ENCODE measurements at places on chromosomes 13 and 19.

DNA sequence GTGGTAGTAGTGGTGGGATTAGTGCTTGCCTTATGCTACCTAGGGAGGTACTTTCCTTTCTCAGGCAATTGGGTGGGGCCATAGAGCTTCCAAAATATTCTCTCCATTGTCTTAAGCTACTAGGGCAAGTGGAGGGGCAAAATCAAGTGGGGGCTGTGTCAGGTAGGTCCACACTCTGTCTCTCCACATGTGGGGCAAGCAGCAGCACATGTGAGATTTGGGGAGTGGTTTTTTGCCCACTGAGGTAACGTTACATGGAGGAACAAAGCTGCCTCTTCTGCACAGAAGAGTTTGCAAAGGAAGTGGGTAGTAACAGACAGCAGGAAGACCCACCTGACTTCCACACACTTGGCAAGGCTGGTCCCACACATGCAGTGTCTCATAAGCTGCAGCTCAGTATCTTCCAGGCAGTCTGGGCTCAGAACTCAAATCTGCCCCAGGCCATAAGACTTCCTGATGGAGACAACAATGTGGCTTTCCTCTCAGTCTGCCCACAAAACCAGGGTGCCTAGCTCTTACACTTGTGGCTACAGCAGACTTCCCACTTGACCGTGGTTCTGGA is 1581.5 kb upstream of the PCDH20 start:
- DNase-seq, result no peak

DNA sequence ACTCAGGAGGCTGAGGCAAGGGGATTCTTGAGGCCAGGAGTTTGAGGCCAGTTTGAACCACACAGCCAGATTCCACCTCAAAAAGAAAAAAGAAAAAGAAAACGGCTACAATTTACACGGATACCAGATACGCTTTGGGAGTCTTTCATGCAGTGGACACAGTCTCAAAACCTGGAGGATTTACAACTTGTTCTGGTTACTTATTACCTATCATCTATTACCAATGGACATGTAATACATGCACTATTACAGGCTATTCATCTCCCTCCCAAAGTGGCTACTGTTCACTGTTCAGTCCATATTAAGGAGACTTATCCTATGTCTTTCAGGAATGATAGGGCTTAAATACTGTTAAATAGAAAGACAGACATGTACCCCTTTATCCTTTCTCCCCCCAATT is 33.3 kb downstream of the ZNF823 start:
- no peak for DNase-seq

DNA sequence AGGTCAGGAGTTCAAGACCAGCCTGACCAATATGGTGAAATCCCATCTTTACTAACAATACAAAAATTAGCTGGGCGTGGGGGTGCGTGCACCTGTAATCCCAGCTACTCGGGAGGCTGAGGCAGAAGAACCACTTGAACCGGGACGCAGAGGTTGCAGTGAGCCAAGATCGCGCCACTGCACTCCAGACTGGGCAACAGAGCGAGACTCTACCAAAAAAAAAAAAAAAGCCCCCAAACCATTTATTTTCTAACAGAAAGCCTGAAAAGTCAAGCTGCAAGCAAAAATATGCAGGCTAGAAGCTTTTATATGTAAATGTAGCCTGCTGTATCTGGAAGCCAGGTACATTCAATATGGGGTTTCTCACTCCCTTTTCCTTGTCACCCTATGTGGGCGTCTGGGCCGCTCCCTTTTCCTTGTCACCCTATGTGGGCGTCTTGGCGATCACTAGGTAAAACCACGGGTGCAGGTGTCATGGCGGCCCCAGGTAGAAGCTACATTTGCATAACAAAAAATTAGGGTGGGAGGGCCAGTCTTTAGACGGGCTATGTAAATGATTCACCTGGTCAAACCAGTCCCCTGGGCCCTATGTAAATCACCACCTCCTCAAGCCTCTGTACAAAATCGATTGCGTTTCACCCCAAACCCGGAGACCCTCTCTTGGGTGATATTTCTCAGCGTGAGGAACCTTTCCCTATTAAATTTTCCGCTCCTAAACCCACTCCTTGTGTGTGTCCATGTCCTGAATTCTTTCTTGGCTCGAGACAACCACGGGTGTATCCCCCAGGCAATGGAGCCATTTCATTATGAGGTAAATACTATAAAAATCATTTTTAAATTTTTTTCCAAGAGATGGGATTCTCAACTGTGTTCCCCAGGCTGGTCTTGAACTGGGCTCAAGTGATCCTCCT is 2.1 kb downstream of the TRIM13 start:
- DNase-seq, result no peak

- DNase-seq, result no peak
These were observed 113.2 kb downstream of the HSPH1 start for GRCh38 chr13:31048521-31048920.

DNA sequence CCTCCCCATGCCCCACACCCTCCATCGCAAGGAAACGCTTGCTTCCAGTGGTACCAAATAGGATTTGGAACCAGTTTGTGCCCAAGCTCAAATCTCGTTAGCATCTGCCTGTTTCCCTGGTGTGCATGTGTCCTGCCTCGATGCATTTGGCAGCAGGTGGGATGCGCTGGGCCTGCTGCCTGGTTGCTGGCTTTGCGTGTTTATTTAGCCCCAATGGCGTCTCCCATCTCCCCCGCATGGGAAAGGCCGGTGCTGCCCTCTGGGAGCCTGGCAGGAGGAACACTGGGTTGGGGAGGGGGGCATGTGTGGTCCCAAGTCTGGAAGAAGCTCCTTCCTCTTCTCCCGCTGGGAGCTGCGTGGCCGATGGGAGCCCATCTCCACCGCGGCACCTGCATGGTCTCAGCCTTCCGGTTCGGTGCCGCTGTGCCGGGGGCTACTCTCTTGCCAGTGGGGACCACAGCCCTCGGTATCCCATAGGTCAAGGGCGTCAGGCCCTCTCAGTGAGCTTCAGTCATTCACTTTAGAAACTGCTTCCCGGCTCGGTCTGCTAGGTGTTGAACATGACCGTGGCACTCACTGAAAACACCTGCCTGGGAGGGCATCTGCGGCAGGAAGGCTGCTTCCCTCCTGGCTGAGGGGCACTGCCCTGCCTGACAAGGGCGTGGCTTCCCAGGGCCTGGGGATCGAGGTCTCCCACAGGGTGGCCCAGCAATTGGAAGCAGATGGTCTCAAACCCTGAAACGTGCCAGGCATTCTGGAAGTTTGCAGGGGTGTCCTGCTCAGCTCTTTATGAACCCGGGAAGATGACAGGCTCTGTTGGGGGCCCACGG is 11.8 kb upstream of the F7 start:
- no peak for DNase-seq

GRCh38 chr19:1470305-1471009 is 8.6 kb downstream of the C19orf25 start:
- DNase-seq, result no peak

DNA sequence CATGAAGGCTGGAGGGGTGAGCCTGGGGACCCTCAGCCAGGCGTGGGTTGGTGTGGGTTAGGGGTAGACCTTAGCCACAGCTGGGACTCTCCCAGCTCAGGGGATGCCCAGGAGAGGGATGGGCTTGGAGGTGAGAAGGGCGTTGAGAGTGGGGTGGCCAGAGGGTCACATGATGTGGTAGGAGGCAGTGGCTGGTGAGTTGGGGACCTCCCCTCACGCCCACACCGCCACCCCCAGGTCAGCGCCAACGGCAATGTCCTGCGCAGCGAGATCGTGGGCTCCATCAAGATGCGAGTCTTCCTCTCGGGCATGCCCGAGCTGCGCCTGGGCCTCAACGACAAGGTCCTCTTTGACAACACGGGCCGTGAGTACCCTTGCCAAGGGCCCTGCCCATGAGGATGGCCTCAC is 28.5 kb downstream of the AP1M1 start:
- DNase-seq, result no peak
